ENCODE measurements at places on chromosomes 4 and X.

GRCh38 chr4:139556071-139556723 is at the start of gene SETD7:
Gene SETD7, minus strand, starts transcription at chr4:139556219. Its CDS starts 82 bp downstream, at chr4:139556137.
- peak; percentile 82 for DNase-seq

DNA sequence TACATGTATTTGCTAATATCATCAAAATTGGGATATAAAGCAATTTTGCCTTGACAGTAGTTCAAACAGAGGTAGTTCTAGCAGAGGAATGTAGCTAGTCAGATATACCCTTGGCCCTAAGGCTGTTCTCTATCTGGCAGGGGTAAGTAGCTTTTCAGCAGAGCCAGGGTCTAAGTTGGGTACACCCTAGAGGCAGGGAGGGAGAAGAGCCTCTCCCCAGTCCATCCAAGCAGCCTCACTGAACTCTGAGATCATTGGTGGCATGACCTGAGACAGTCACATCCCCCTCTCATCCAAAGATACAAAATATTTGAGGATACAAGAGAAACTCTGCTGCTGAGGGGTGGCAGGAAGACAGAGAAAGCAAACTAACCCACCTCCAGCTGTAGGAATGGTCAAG is 343.7 kb downstream of the DHX15 start:
- DNase-seq: no peak

- no peak for DNase-seq
Observed at GRCh38 chr4:15427161-15427560, 672 bp upstream of the C1QTNF7 start.

DNA sequence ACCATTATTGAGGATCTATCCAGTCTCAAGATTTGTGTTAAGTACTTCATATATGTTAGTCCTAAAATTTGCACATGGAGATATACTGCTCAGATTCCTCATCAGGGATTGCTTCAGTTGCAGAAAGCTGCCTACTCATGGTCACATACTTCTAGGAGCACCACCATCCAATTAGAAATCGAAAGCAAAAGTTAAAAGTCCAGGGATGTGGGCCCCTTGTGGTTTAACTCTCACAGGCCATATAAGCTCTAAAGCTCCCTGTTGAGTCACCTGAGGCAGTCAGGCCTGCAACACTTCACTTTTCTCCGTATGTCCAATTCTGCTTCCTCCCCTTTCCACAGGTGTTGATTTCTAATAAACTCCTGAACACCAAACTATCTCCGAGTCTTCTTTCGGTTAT is 84.2 kb downstream of the CNOT6L start:
- DNase-seq: peak; percentile 93

GRCh38 chr4:4599481-4600275 is 57.8 kb upstream of the STX18 start:
- peak; percentile 10 for DNase-seq

- DNase-seq: no peak
Observed at GRCh38 chr4:8921465-8921864, 49.8 kb upstream of the HMX1 start.

DNA sequence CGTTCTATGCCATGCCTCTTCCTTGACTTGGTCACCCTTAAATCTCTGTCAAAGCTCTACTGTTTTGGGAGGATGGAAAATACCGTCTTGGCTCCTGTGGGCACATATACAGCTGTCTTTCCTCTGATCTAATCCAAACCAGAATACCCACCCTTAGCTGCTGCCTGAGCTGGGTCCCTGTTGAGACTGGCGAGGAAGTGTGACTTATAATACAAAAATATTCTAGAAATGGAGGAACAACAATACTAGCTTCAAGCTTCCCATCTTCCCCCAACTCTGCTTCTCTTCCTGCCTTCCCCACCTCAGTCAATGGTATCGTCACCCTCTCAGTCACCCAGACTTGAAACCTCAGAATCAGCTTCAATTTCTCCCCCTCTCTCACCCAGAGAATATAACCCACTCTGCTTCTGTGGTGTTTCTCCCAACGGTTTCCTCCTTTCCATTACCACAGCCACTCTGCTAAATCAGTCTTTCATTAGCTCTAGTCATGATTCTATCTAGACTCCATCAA is 599 bp upstream of the IL2RG start:
- no peak for DNase-seq

GRCh38 chr4:177573507-177573906 is 131.3 kb upstream of the AGA start:
- peak; percentile 97 for DNase-seq

DNA sequence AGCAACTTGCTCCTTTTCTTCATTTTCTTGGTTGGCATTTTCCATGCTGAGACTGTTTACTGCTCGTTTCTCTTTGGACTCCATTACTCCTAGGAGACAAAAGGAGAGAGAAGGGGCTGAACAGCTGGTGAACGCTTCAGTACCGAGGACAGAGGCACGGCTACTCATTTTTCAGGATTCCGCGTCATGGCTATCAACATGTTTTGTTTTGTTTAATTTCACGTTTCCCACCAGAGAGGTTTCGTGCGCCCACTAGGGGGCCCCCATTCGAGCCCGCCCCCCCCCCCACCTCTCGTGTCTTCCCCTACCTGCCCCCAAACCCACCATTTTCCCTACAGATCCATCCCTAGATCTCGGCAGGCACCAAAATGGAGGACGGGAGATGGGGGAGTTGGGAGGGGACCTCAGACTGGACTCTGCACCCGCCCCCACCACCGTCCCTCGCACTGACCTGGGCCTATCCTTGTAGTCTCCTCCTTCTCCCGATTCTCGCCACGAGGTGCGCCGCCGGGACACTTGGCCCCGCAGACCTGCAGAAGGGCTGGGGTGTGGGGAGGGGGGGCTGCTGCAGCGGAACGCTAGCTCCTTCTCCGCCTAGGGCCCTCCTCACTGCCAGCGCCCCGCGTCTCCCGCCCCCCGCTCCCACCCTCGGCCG is 653 bp downstream of the BEX1 start:
- DNase-seq: peak; percentile 9

GRCh38 chr4:740656-741282 is 35.1 kb downstream of the PCGF3 start:
- DNase-seq: no peak

DNA sequence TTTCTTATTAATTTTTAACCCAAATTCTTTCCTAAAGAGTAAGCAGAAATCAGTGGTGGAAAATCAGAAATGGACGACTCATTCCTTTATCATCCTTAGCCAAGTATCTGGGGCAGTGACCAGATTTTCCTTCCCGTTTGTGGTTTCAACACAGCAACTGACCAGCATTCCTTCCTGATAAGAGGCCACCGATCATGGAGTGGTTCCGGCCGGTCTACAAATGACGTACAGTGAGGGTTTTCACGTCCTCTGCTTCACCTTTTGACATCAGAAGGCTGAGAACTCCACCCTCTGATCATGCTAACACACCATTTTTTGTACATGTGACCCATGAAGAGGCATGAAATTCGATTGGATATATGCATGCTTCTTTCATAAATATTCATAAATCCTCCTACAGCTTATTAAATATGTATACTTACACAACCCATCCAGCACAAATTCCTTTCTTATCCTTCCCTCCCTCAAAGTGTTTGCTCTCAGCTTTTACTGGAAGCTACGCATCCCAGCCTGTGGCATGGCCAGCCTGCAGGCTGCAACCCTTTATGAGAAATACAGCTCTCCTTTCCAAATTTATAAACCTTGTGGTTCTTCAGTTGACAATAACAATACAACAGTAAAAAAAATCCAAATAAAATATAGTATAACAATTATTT is 173.0 kb upstream of the CASK start:
- peak; percentile 96 for DNase-seq

DNA sequence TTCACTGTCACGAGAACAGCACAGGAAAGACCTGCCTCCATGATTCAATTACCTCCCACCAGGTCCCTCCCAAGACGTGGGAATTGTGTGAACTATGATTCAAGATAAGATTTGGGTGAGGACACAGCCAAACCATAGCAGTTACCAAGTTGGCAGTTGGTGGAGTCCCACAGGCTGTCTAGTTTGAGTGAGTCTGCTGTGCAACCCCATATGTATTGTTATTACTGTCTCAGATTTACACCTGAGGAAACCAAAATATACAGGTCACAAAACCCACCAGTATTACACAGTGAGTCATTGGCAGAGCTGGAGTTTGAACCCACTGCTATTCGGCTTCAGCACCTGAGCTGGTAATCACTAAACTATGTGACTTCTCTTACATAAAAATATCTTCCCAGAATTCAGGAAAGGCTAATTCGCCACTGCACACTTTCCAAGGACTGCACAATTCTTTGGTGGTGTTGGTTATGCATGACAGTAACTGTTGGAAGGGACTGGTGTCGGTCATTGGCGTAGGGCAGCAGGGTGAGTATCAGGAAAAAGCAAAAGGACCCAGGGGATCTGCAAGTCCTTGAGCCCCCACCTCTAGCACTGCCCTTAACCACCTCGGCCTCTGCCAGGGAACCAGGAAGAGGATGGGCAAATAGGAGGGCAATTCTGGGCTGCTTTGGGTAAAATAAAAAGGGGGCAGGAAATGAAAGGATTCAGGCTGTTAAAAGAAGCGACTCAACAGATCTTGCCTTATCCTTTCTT is 110.1 kb downstream of the USP46 start:
- no peak for DNase-seq

DNA sequence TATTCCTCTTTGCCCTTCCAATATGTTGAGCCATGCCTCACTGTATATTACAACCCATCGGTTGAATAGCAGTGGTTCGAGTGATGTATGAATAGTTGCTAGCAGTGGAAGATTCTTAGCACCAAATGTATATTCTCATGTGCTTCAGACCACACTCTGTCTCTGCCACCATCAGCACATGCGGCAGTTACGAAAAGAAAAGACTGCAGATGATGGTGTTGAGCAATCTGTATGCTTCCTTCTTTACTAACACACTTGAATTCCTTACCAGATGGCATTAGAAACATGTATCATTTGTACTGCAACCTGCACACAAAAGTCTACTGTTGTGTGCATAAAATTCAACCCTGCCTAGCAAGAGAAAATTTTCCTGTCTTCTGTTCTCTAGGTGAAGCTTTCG is 214.6 kb downstream of the ENOX2 start:
- DNase-seq: no peak

GRCh38 chr4:74549936-74550335 is 105.0 kb downstream of the AREG start:
- DNase-seq: no peak

DNA sequence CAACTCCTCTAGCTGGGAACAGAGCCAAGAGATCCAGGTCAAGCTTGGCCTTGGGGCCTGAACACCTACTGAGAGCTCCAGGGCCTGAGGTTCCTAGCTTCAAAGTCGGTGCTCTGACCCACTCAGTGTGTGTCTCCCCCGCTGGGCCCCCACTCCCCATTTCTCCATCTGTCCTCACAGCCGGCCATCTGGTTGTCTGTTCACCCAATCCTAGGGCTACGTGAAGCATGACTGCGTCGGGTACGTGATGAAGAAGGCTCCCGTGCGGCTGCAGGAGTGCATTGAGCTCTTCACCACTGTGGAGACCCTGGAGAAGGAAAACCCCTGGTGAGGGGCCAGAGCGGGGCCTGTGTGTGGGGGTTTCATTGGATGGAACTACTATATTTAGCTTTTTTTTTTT is 12.3 kb downstream of the USP11 start:
- DNase-seq: no peak

DNA sequence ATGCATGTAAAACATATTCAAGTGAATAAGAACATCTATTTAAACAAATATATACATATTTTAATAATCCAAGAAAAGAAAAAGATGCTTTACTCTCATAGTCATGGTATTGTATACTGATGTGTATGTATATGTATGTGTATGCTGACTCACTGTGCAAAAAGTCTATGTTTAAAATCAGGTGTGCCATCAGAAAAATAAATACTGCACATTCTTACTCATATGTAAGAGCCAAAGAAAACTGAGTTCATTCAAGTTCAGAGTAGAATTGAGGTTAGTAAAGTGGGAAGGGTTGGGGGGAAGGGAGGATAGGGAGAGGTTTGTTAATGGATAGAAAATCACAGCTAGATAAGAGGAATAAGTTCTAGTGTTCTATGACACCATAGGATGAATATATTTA is 403.9 kb upstream of the SMIM31 start:
- no peak for DNase-seq

- no peak for DNase-seq
Observed at GRCh38 chr4:88035292-88035691, 27.9 kb downstream of the PKD2 start.

DNA sequence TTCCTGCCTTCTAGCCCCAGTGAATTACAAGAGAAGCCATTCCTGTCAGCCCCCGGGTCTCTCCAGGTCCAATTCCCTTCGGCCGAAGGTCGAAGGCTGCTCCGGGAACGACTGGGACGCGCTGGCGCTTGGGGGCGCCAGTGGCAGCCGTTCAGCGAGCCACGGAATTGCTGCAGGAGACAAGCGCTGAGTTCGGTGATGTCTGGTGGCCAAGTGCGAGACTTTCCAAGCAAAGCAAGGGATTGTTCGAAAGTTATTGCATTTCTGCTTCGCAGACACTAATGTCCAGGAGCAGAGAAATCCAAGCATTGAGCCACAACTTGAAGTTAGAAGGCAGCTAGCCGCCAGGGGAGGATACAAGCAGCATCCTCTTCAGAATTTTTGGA is 1.1 kb upstream of the DKK2 start:
- peak; percentile 26 for DNase-seq

DNA sequence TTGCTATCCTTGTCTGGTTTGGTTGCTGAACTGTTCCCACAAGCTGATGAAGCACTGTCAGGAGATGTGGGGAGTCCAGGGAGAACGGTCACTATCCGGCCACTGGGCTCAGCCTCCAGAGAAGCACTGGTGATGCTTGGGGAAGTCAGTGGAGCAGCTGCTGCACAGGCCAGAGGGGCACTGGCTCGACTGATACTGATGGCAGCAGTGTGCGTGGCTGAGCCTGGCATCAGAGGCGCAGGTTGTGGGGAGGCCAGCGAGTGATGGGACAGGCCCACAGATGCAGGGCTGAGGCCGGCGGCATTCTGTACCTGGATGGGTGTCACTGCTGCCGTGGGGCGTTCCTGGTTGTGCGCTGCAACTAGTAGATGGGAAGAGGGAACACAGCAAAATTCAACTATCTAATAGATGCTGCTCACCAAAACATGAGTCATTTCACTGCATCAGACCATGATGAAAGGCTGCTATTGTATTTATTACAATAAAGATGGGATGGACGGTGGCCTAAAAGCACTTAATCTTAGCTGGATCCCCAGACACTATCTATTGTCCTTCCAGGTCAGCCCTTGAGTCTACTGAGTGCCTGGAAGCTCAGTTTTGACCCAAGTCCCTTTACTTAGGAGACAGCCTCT is 106.3 kb upstream of the CBR4 start:
- no peak for DNase-seq

- DNase-seq: no peak
Observed at GRCh38 chr4:62133101-62133897, 933.2 kb downstream of the ADGRL3 start.

Data from fibroblast of villous mesenchyme (primary cell).